ENCODE measurements at places on chromosomes 1 and 21.

DNA sequence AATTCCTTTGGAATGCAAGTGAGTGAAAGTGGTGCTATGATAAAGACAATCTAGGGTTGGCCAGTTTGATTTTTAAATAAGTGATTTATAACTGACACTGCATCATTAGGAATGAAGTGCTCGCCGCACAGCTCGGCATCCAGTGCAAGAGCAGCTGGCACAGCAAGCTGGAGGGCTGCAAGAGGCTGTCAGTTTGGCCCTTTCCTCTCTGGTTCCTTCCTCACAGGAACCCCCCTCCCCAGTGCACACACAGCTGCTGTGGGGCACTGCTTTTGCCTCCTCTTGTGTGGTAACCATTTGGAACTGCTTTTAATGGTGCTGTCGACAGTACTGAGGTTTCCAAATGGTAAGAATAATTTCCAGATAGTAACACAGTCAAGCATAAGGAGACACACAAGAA, 10.4 kb upstream of the BCAR3 start:
- no peak for DNase-seq

- no peak for DNase-seq
Measured at GRCh38 chr21:42047821-42048613, 23.1 kb upstream of the UMODL1 start.

- DNase-seq = no peak
Measured at GRCh38 chr1:150558761-150559655, 9.8 kb downstream of the ADAMTSL4 start.

- no peak for DNase-seq
Measured at GRCh38 chr21:25569084-25569483, 38.2 kb downstream of the MRPL39 start.

GRCh38 chr1:32696041-32696440, 6.5 kb downstream of the SYNC start:
- DNase-seq = no peak
